Cardiac muscle cell (in vitro differentiated cells and primary cell): ENCODE measurements at places on chromosomes 6 and 20. TPM values are rescaled to one million over a fixed set of nuclear protein-coding genes. Genes with fewer than 3 reads are reported as not detected.

DNA sequence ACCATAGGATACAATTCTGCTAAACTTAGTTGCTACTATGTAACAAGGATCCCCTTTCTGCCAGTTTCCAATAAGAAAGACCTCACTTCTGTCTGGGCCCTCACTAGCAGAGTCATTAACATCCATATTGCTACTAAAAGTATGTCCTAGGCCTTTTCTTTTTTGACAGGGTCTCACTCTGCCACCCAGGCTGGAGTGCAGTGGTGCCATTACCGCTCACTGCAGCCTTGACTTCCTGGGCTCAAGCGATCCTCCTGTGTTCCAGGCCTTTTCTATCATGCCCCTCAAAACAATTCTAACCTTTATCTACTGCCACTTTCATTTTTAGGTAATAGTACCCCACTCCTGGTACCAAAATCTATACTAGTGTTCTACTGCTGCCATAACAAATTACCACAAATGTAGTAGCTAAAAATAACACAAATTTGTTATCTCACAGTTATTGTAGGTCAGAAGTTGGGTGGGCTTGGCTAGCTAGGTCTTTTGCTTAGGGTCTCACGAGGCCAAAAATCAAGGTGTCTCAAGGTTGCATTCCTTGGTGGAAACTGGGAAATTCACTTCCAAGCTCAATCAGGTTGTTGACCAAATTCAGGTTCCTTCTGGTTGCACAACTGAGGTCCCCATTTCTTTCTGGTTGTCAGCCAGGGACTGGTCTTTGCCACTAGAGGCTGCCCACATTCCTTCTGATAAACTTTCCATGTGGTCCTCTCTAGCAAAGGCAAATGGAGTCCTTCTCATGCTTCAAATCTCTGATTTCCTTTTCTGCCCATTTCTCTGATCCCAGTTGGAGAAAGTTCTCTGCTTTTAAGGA, 3.0 kb downstream of the CSNK2A1 start:
- H3K4me3 ChIP-seq: no peak overlapping the region
- no peak overlapping the region for H3K27ac ChIP-seq
- DNase-seq: no peak

DNA sequence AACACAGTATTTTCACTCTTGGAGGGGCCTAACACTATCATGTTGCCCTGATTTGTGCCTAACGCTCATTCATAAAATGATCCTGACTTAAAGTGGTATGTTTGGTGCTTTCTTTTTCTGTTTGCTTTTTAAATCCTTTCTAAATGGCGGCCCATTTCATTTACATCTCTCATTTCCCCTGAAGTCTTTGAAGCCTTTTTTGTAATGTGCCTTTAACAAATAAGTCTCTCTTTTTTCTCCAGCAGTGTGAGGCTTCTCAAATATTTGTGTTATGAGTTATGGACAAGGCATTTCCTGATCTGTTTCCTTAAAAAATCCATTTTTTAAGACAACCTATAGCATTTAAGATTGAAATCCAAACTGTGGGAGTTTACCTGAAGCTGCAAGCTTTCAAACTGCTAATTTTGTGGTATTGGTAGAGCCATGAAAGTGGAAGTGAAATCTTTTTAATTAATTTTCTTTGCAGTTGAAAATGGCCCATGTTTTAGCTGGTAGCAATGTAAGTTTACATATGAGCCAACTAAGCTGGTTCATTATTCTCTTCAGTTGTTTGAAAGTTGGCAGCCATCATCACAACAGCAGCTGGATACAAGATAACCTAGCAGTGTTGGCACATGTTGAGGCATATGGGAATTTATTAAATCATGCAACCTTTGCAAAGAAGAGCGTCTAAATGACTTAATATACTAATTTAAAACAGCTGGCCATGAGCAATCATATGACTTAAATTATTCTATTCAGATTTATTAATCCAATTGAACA, 469.7 kb downstream of the CDKAL1 start:
- no peaks in the 10 kb centered on the region for H3K36me3 ChIP-seq
- H3K27ac ChIP-seq: no peak overlapping the region
- DNase-seq: no peak

Gene KIF6
- total RNA-seq: 0.69 and 0.88 TPM in 2 replicates

GRCh38 chr6:24980507-24981385, 45.0 kb upstream of the RIPOR2 start:
- H3K4me1 ChIP-seq: peaks cover 32% of the 10 kb centered on the region
- H3K27me3 ChIP-seq: no peaks in the 10 kb centered on the region
- no peak overlapping the region for H3K4me3 ChIP-seq

DNA sequence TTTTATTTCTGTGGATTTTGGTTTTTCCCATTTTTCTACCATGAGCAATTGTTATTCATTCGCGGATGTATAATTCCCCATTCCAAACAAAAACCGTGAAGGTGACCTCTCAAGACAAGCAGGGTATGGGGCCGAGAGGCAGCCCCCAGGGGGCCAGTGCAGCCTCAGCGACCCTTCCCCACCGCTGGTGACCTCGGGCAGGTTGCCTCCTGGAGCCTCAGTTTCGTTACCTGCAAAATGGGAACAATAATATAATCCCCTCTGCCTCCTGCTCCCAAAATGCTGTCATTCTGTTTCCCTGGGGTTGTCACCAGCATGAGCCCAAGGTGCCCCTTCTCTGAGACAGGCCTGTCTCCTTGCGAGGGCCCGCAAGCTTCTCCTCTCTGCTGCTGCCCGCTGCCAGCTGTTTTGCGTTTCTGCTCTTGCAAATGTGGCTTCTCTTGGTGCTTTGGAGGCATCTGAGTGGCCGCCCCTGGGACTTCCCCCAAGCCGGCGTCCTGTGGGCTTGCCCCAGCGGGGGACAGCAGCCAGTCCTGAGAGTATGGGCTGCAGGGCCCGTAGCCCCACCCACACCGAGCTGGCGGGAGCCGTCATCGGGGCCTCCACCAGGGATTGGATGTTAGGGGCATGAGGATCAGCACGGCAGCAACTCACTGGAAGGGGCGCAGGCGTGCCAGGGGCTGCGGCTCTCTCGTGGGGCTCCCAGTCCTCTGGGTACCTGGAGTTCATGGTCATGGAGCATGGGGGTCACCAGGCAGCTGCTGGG, 161.9 kb downstream of the TAF4 start:
- no peak for DNase-seq
- no peak overlapping the region for H3K4me3 ChIP-seq
- H3K27me3 ChIP-seq: no peaks in the 10 kb centered on the region
- no peaks in the 10 kb centered on the region for H3K4me1 ChIP-seq

GRCh38 chr6:147154454-147154853, 49.8 kb upstream of the STXBP5 start:
- H3K36me3 ChIP-seq: no peaks in the 10 kb centered on the region
- H3K4me3 ChIP-seq: no peak overlapping the region
- no peak overlapping the region for H3K27ac ChIP-seq
- H3K4me1 ChIP-seq: peaks cover 10% of the 10 kb centered on the region
- DNase-seq: no peak

GRCh38 chr20:18808712-18809111, 4.9 kb upstream of the SCP2D1 start:
- no peaks in the 10 kb centered on the region for H3K36me3 ChIP-seq
- no peak overlapping the region for H3K27ac ChIP-seq
- no peaks in the 10 kb centered on the region for H3K27me3 ChIP-seq
- no peak overlapping the region for H3K4me3 ChIP-seq
- no peaks in the 10 kb centered on the region for H3K4me1 ChIP-seq

DNA sequence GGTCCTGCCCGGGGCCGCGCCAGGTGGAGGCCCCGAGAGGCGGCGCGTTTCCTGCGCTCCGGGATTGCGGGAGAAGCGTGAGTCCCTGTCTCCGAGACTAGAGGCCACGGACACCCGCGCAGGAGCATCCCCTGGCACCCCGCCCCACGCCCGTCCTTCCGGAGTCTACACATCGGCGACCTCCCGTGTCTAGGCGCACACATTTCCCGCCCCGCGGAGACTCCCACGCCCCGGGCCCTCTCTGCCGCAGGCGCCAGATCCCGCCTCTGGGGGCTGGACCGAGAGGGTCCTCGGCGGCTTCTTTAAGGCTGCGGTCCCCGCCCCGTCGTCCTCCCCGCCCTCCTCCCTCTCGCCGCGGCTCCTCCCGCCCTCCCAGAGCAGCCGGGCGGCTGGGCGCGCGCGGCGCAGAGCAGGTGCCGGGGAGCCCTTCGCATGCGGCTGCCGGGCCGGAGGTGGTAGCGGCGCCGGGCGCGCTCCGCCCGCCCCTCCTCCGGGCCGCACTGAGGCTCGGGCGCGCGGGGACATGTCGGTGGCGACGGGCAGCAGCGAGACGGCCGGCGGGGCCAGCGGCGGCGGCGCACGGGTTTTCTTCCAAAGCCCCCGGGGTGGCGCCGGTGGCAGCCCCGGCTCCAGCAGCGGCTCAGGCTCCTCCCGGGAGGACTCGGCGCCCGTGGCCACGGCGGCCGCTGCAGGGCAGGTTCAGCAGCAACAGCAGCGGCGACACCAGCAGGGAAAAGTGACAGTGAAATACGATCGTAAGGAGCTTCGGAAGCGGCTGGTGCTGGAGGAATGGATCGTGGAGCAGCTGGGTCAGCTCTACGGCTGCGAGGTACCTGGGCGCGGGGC, at the start of gene PPP1R14C:
Gene PPP1R14C (plus strand): TSS at position 375 of the 846 bp plus-strand sequence. CDS start 149 bp downstream, at position 524.
- H3K4me3 ChIP-seq: peak within 1 kb of the TSS; percentile 95
- H3K4me1 ChIP-seq: peaks cover 21% of the 10 kb centered on the region
- peaks cover 47% of the 10 kb centered on the region for H3K27me3 ChIP-seq
- H3K27ac ChIP-seq: peak within 1 kb of the TSS; percentile 92
- DNase-seq: peak; percentile 85
- no peaks in the 10 kb centered on the region for H3K36me3 ChIP-seq

DNA sequence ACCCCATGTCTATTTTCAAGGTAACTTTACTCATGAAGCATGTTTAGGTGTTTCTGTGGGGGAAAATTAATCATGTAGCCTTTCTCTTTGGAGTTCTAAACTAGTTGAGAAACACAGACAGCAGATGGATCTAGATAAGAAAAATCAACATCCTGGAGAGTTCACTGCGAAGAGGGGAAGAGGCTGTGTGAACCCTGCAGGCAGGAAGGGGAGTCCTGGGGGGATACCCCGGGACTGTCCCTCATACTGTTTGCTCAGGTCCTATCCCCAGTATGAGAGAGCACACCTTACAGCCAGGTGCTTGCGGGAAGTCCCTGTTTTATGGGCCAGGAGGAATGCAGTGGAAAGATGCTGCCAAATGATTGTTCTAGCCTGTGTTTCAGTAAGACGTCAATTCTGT, 32.7 kb downstream of the CHMP4B start:
- peaks cover 59% of the 10 kb centered on the region for H3K4me1 ChIP-seq
- H3K36me3 ChIP-seq: no peaks in the 10 kb centered on the region

Gene PTCHD4
- total RNA-seq: 2.8 and 3.2 TPM in 2 replicates

GRCh38 chr20:17761604-17762003, 61.8 kb downstream of the BANF2 start:
- H3K4me3 ChIP-seq: no peak overlapping the region
- no peaks in the 10 kb centered on the region for H3K4me1 ChIP-seq
- no peaks in the 10 kb centered on the region for H3K27me3 ChIP-seq
- no peaks in the 10 kb centered on the region for H3K36me3 ChIP-seq

Gene FAM162B
- total RNA-seq: 0.39 TPM in 1 of 2 replicates, not detected in the other

DNA sequence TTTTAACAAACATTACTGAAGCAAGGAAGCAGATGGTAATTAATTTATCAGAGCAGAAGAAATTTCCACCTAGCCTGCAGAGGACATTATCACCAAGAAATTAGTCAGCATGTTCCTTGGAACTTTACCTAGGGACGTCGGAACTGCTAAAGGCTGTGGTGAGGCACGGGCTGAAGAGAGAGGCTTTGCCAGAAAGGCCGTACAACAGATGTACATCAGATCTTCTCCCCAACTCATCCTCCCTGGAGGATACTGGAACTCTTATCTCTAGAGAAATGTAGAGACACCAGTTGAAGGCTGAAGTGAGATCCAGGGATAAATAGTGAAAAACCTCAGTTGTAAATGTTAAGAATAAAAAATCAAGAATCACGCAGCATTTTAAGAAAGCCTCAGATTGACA, 257.1 kb downstream of the SAMD5 start:
- no peaks in the 10 kb centered on the region for H3K36me3 ChIP-seq
- DNase-seq: no peak
- H3K27ac ChIP-seq: no peak overlapping the region
- no peaks in the 10 kb centered on the region for H3K4me1 ChIP-seq
- H3K27me3 ChIP-seq: no peaks in the 10 kb centered on the region

GRCh38 chr6:1384549-1385128, 4.7 kb upstream of the FOXF2 start:
- peaks cover 100% of the 10 kb centered on the region for H3K27me3 ChIP-seq
- H3K27ac ChIP-seq: no peak overlapping the region
- no peak for DNase-seq
- H3K4me1 ChIP-seq: no peaks in the 10 kb centered on the region

- no peak for DNase-seq
- no peaks in the 10 kb centered on the region for H3K27me3 ChIP-seq
- H3K4me1 ChIP-seq: no peaks in the 10 kb centered on the region
Observed at GRCh38 chr6:358432-358831, 33.1 kb upstream of the IRF4 start.

DNA sequence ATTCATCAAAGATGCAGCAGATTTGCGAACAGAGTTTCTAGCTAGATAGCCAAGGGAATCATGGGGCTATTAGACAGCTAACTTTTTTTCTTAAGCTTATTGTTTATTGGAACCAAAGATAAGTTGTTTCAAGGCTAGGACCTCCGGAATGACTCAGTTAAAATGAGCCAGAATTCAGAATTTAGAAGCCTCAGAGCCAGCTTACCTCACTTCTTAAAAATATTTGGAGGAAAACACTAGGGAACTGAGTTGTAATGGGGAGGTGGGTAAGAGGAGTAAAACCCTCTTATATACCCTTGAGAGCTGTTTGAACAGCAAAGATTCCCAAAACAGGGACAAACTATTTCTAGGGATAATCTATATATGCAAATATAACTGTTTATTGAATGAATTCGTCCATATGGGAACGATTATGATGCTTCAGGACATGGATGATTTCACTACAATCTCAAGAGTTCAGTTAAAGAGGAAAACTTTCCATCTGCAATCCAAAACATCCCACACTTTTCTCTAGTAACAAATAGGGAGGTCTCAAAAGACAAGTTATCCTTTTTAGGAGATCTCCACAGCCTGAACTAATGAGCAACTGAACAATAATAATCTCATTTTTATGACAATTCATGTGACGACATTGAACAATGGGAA, 12.6 kb upstream of the CARMIL1 start:
- peaks cover 9% of the 10 kb centered on the region for H3K4me1 ChIP-seq
- no peaks in the 10 kb centered on the region for H3K36me3 ChIP-seq
- peaks cover 8% of the 10 kb centered on the region for H3K27me3 ChIP-seq
- no peak for DNase-seq

Gene LBP
- total RNA-seq: not detected in 2 replicates

Gene TMEM217
- total RNA-seq: 1.3 and 3.8 TPM in 2 replicates

DNA sequence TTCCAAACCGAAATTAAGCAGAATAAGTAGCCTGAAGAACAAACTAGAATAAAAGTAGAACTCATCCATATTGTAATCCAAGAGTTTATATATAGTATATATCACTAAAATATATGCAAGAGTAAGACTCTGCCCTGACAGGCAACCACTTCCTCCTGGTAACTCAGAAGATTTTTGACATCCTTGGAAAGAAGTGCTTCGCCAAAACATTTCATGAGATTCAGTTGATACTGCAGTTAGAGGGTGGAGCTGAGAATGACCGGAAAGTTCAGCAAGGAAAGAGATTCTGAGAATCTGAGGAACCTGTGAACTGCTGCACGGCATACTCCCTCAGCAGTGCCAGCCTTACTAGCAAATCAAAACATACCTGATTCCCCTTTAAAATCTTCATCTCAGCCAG, 79.6 kb downstream of the CDK19 start:
- H3K27ac ChIP-seq: no peak overlapping the region
- H3K36me3 ChIP-seq: no peaks in the 10 kb centered on the region
- no peak for DNase-seq
